Left colon (tissue), 2 donors: ENCODE measurements at places on chromosomes 12 and 14. TPM values are rescaled to one million over a fixed set of nuclear protein-coding genes. Genes with fewer than 3 reads are reported as not detected.

- no peak for DNase-seq
These were observed 90.4 kb downstream of the TMEM121 start for GRCh38 chr14:105616802-105617192.

GRCh38 chr14:88856786-88857366 lies 32.4 kb downstream of the TTC8 start:
- no peak for DNase-seq

GRCh38 chr14:56195704-56196103 lies 77.5 kb downstream of the PELI2 start:
- DNase-seq, result peak; percentile 62

DNA sequence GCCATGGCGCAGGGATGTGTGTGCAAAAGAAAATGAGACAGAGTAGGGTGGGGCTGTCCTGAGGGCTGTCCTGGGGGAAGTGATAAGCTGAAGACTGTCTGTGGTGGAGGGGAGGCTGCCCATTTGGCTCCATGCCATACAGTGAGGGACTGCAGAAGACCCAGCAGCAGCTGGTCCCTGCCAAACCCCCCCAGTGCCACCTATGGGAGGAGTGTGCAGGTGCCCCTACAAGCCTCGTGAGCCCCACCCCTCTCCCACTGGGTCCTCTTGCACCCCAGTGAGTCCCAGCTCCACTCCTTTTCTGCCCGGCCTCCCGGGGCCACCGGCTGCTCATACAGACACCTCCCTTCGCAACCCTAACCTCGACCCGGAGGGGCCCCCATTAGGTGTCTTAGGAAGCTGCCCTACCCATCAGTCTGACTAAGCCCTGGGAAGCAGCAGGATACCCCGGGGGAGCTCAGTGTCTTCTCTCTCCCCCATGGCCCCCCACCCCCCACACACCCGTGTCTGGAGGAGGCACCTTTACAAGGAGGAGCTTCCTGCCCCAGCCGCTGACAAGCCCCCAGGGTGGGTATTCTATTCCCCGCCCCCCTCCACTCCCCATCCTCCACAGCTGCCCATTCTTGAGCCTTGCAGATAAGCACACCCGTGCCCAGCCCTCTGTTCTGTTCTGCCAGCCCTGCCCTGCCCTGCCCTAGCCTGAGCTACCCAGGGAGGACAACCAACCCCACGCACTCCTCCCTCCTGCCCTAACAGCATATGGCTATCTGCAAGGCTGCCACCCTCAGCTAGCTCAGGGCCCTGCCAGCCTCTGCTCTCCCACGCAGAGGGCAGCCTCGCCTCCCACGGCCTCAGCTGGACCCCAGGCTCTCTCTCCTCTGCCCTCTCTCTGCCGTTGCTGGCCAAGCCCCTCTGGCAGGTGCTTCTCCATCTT lies 41.9 kb downstream of the SLC6A12 start:
- DNase-seq, result peak; percentile 45

ADCY6 gene
- 130 TPM for total RNA-seq

IGF1 gene
- 2.9 TPM for total RNA-seq

DNA sequence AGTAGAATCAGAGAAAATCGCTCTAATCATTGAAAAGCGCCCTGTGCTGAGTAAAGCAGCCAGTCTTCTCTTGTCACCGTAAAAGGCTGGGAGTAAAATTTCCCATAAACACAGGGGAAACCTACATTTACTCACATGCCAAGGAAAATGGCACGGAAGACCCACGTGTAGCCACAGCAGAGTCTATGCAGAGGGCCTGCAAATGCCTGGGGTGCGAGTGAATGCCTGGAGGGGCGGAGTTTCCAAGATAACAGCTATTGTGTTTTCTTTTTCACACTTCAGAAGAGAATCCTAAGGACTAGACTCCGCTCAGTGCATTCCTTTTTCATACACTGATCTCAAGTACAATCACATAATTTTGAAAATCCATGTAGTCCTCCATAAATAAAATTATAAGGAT lies 159.9 kb upstream of the FOXN3 start:
- DNase-seq, result no peak

DNA sequence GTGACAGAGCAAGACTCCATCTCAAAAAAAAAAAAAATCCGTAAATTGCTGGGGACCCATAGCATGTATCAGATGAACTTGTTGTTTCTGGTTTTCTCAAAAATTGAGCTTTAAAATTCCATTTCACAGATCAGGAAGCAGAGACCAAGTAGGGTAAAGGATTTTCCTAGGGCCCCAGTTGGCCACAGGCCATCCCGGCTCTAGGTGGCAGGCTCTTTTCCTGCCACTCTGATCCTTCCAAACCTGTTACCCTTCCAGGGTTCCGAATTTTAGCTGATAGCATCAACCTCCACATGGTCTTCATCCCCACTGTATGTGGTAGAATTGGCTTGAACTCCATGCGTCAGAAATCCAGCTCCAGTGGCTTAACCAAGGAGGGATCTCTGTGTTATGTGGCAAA lies 36.1 kb upstream of the BDKRB2 start:
- DNase-seq, result no peak

DNA sequence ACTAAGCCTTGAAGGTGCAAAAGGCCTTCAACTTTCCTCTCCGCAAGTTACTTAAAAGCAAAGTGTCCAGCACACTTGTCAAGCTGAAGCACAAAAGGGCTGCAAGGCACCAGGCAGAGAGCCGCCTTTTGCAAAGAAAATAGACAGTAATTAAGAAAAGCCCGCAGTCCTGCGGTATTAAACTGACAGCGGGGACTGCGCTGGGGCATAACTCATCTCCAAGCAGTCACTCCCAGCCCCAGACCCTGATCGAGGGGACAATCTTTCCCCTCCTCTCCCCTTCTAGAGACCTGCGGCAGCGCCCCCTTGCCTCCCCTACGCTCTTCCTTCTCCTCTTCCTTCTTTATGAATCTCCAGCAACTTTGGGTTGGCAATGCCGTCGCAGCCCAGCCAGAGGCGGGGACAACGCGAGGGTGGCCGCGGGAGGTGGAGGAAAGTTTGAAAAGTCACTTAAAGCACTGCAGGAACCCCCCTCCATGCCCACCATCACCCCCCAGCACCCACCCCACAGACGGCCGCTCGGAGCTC lies 200.9 kb upstream of the CAND1 start:
- peak; percentile 23 for DNase-seq

KRT6C gene
- not detected for total RNA-seq

SMAGP gene
- 77.3 TPM for total RNA-seq

DNA sequence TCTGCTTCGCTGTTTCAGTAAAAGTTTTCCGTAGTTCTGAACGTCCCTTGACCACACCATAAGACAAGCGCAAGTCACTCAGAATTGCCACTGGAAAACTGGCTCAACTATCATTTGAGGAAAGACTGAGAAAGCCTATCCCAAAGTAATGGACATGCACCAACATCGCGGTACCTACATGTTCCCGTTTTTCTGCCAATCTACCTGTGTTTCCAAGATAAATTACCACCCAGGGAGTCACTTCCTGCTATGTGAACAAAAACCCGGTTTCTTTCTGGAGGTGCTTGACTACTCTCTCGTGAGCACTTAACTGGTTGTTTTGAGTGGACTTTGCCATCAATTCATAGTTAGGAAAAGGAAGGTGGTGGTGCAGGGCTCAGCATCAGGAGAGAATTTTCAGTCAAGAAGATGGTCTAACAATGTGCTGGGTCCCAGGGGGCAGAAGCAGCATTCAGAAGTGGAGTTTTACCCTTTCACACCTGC lies 1.4 kb downstream of the EGLN3 start:
- DNase-seq, result peak; percentile 20

DNA sequence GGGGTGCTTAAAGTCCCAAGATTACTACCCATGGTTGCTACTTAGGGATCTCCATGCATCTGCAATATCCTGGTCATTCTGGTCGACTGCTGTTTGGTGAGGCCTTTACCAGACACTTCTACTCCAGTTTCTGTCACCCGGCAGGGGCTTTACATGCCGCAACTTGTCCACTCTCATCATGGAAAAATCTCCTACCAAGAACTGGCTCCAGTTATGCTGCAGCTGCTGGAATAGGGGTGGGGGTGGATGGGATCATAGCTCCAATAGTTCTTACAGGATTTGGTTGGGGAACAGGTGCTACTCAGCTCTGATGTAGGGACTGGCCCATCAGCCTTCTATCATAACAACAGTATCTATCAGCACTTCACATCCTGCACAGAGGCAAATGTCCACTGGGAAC lies 51.6 kb downstream of the SPTB start:
- no peak for DNase-seq

GRCh38 chr12:110247340-110248095 lies 33.5 kb upstream of the ATP2A2 start:
- DNase-seq, result peak; percentile 88

DNA sequence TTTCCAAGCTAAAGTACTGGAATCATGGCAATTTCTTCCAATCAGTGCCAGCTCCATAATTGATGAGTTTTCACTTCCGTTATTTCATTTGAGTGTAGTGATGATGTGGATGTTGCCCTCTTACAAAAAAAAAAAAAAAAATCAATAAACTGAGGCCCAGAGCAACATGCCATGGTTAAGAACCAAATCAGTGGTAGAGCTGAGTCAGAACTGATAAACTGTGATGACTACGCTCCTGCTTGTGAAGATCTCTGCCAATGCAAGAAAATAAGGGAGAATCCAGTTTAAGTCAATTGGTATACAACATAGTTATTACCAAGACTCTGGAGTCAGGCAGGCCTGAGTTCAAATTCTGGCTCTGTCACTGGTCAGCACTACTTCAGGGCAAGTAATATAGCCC lies 102.7 kb downstream of the GPR135 start:
- no peak for DNase-seq

GRCh38 chr12:57722716-57723629 lies 15.6 kb downstream of the AGAP2 start:
- no peak for DNase-seq

- no peak for DNase-seq
These were observed 105.1 kb upstream of the AMIGO2 start for GRCh38 chr12:47184813-47185212.

KRT2 gene
- not detected for total RNA-seq

GRCh38 chr12:4857472-4858291 lies 52.0 kb upstream of the KCNA1 start:
- peak; percentile 58 for DNase-seq

GRCh38 chr12:5593998-5594397 lies 162.1 kb downstream of the NTF3 start:
- no peak for DNase-seq

- DNase-seq, result no peak
These were observed 994.4 kb upstream of the SEL1L start for GRCh38 chr14:82528016-82528415.

DNA sequence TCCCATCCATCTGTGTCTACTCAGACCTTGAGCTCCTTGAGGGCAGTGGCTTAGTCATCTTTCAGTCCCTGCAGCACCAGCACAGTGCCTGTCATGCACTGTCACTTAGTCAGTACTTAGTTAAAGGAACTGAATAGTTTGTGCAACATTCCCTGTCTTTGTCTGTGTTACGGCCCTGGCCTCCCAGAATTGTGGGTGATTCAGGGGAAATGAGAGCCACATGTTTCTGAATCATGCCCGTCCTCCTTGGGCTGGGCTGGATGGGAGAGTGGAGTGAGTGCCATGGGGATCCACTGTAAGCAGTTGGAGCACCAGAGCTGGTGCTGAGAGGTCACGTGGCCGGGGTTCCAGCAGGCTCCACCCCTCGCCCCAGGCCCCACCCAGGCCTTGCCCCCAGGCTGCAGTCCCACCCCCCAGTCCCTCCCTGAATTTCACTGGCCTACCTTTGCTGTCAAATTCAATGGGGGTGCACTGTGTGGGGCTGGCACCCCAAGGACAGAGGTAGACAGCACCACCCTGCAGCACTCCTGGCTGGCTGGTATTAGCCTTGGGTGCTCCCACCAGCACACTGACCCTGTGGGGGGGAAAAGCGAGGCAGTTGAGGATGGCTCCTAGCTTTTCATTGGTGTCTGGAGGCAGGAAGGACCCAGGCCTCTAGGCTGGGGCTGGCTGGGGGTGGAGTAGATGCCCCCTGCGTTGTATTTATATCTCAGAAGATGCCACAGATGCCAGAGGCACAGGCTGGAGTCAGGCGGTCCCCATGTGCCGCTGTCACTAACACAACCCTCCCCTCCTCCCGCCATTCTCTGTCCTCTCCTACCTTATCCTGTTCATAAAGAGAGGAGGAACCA lies 7.5 kb downstream of the ITGA5 start:
- peak; percentile 49 for DNase-seq

DNA sequence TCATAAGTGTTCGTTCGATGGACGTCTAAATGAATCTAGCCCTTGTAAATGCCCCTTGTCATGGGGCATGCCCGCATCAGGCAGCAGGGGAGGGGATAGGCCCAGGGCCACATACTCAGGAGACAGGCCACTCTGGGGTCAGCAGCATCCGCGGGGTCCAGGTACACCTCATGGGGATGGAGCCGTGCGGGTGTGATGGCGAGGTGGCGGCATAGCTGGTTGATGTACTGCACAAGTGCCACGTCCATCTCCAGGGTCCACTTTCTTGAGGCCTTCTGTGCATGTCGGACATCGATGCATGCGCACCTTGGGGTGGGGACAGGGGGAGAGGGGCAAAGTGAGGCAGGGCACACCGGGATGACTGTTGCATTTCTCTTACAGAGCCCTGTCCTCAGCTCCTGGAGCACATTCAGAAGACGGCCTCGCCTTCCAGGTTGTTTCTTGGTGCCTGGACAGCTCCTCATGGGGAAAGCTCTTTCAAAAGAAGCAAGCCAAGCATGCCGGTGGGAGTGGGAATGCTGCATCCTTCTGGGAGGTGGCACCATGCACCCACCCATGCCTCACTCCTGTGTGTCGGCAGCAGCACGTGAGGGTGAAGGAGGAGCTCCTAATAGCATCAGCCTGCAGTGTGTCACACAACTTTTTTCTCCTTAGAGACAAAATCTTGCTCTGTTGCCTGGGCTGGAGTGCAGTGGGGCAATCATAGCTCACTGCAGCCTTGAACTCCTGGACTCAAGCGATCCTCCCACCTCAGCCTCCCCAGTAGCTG lies 47.4 kb downstream of the TRAFD1 start:
- no peak for DNase-seq

JDP2 gene
- total RNA-seq, result 29.5 TPM

DNA sequence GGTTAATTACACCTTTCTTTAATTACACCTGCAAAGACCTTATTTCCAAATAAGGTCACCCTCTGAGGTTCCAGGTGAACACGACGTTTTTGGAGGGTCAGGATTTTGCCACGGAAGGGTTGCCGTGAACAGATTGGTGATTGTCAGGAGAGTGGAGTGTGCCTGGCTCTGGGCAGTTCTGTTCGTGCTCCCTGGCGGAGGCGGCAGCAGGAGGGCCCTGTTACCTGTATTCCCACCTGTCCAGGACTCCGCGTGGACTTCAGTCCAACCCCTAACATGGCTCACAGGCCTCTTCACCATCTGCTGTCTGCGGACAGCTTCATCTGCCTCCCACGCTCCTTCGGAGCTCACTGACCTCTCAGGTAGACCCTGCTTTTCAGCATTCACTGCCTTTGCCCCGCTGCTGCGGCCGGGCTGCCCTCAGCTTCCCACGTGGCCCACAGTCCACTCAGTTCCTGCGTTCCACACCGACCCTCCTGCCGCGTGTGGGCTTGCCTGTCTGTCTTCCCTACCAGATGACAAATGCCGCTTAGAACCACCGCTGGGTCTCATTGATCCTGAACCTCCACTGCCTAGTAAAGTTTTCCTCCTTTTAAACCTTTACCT lies 187.5 kb upstream of the DIO3 start:
- DNase-seq, result no peak
